ENCODE measurements at places on chromosomes 6 and 20.

DNA sequence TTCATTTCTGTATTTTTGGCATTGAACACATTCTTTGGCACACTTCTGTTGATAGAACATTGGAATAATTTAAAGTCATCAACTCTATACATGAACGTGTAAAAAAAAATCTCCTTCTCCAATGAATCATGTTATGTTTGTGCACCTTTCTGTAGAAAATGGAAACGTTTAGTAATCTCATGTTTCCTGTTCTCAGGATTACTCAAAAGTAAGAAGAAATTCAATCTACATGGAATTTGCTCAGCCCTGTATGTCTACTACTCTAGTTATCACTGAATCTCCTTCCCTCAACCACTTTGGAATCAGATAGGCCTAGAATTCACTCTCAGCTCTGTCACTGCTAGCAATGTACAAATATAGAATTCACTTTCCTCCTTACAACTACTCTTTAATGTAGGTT lies 103.6 kb downstream of the COL21A1 start:
- no peak for DNase-seq

- DNase-seq: no peak
Measured at GRCh38 chr6:34795836-34796425, 4.0 kb downstream of the BLTP3A start.

GRCh38 chr20:63775096-63775978 lies 35.8 kb downstream of the SLC2A4RG start:
- DNase-seq: no peak

GRCh38 chr6:54920628-54921027 lies 74.1 kb downstream of the FAM83B start:
- no peak for DNase-seq

GRCh38 chr6:11543919-11544518 lies 6.5 kb downstream of the TMEM170B start:
- DNase-seq: no peak

DNA sequence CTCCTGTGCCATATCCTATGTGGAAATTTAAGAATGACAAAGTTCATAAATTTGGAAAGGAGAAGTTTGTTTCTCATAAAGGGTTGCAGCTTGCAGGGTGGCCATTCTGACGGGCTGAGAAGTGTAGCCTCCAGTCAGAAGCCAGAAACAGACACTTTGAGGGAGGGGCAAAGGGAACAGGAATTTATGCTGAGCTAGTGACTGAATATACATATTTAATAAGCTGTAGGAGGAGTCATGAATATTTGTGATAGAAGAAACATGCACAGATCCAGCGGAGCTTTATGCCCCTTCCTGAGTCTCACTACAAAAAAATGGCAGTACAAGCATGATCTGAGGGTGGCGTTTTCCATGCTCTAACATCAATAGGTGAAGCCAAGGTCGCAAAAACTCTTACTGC lies 798.3 kb downstream of the KIF16B start:
- no peak for DNase-seq

DNA sequence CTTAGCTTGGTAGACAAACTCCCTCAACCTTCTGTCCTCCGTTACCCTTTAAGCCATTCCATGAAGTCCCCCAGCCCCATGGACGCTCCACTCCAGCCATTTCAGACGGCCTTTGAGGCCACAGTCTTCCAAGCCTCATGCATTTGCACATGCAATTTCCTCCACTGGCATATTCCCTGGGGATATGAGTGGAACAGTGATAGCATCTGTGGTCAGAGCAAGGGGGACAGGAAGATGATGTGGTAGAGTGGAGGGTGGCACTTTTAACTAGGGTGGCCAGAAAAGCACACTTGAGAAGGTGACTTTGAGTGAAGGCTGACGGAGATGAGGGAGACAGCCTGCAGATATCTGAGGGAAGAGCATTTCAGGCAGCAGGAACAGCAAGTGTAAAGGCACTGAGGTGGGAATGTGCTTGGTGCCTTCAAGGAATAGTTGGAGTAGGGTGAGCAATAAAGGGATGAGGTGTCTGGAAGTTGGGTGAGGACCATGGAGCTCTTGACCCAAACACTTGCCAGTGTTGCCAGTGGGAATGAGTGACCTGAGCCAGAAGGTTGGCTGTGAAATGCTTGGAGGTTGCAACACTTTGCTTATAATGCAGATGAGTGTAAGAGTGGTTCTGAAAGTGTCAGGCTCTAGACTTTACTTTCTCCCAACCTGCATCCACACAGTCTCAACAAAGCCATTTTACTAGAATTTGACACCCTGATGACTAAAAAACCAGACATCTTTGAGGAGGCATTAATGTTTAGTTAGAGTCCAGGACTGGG lies 275.6 kb upstream of the SUPT3H start:
- no peak for DNase-seq

- no peak for DNase-seq
Measured at GRCh38 chr6:41693281-41694240, 41.8 kb downstream of the TFEB start.

GRCh38 chr6:91088515-91088914 lies 501.6 kb upstream of the MAP3K7 start:
- DNase-seq: no peak

- no peak for DNase-seq
Measured at GRCh38 chr6:24631671-24632070, 14.3 kb downstream of the KIAA0319 start.

- no peak for DNase-seq
Measured at GRCh38 chr20:32588040-32588439, 2.9 kb upstream of the NOL4L start.

Data from stimulated activated CD8-positive, alpha-beta memory T cell treated with anti-CD3 and anti-CD28 coated beads, Interleukin-2, amount 100 ng/mL, for 1 hour (primary cell).